ENCODE measurements at places on chromosomes 13 and 19. TPM values are rescaled to one million over a fixed set of nuclear protein-coding genes. Genes with fewer than 3 reads are reported as not detected.

The IGLON5 gene
- 0.44 TPM for total RNA-seq

The COL5A3 gene
- total RNA-seq = 7.2 TPM

The NCAN gene
- 0.25 TPM for total RNA-seq

The ZNF575 gene
- 9.1 TPM for total RNA-seq

The CBLC gene
- total RNA-seq = 36.5 TPM

The KIR2DL4 gene
- 1.5 TPM for total RNA-seq

The KL gene
- total RNA-seq = 0.63 TPM

The NKPD1 gene
- not detected for total RNA-seq

The PGLYRP2 gene
- total RNA-seq = not detected

The ADAT3 gene
- total RNA-seq = 21.9 TPM

The RASA3 gene
- total RNA-seq = 8.4 TPM

The ARHGAP33 gene
- total RNA-seq = 14.6 TPM

DNA sequence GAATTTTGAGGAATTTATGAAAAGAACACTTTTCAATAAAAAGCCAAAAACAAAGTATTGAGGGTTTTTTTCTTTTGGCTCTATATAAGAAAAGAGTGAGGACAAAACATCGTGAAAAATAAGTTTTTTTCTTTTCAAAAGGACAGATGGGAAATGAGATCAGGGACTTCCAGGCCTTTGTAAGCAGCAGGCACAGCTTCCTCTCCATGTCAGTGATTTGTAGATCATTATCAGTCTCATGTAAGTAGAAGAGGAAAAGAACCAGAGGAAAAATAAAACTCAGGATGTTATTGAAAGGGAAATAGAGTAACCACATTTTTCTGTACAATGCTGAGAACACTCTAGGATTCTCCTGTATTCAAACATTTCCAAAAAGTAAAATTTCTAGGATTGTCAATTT lies 29.9 kb downstream of the DOCK9 start:
- DNase-seq = no peak

DNA sequence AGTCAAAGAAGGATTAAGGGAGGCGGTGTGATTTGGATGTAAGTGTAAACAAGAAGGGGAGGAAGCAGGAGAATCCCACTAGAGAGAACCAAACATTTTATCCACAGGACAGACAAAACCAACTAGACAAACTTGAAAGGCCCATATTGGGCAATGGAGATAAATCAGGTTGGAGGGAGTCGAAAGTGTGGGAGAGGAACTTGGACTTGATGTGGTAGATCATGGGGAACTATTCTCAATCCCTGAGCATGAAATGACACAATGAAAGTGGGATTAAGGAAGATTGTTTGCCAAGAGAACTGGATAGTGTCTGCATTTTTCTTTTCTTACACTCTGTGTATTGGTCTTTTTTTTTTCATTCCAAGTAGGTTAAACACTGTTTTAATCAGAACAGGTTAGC lies 17.9 kb downstream of the GPR183 start:
- DNase-seq = no peak

GRCh38 chr19:48230555-48231129 lies 25.1 kb downstream of the CARD8 start:
- no peak for DNase-seq

DNA sequence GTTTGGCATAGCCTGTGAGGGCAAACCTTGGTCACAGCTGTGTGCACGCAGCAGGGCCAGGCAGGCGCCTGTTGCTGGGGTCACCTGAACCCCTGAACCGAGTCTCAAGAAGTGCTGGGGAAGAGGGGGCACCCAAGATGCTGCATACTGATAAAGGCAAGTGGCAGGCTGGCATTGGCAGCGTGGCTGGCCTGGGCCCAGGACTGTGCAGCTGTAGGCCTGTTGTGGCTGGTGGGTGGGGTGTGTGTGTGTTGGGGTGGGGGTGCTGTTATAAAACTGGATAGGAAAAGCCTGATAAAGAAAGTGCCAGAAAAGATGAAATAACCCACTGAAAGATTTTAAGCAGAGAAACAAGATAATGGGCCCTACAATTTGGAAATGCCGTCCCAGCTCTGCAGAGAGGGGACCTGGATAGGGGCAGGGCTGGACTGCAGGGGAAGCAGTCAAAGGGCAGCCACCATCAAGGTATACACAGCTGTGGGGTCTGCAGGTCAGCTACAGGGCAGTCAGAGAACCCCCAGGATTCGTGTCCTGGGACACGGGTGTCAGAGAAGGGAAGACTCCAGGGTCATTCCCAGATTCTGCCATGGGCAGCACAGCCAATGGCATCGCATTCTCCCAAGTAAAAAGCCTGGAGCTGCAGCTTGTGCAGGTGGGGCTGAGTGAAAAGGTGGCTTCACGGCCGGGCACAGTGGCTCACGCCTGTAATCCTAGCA lies 33.2 kb downstream of the CILP2 start:
- no peak for DNase-seq

DNA sequence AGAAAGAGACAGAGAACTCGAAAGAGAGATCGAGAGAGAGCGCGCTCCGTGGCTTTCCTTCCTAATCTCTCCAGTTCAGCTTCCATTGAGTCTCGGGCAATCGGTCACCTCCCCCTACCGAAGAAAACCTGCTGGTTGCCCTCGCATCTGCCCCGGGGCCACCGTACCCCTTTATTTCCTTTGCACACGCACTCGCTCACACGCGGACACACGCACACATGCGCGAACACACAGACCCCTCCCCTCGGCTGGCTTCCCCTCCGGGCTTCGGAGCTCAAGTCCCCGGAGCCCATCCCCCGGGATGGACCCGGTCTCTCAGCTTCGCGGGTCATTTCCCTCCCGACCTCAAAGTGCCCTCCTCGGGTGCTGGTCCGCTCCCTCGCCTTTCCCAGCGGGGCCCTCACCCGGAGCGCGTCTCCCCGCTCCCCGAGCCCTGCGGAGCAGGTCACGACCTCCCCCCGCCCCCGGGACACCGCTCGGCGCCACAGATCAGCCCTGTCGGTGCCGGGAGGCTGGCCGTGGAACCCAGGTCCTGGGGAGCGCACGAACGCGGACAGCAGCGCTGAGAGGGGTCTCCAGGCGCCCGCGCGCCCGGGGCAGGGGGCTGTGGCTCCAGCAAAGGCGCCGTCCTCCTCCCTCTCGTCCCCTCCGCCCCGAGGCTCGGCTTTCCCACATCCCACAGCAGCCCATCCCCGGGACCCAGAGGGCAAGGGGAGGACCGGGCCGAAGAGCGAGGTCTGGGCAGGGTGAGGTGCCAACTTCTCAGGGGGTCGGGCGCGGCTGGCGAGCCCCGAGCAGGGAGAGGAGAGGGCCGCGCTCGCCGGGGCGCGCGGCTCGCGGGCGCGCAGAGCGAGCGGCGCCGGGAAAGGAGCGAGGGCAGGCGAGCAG lies 1.8 kb downstream of the DACH1 start:
- DNase-seq = peak; percentile 45

DNA sequence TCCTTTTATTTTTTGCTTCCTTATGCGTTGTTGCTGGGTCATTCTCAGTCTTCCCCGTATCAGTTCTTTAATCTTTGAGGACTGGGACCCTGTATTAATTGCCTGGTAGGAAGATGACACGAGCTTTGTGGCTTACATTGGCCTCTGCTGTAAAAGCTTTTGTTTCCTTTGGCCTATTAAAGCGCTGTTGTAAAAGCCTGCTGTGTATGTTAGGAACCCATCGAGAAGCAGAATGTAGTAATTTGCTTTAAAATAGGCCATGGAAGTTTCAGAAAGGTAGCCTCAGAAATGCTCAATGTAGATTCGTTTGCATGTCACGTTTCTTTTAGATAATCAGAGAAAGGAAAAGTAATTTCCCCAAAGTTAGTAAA lies 257.5 kb upstream of the STARD13 start:
- no peak for DNase-seq

DNA sequence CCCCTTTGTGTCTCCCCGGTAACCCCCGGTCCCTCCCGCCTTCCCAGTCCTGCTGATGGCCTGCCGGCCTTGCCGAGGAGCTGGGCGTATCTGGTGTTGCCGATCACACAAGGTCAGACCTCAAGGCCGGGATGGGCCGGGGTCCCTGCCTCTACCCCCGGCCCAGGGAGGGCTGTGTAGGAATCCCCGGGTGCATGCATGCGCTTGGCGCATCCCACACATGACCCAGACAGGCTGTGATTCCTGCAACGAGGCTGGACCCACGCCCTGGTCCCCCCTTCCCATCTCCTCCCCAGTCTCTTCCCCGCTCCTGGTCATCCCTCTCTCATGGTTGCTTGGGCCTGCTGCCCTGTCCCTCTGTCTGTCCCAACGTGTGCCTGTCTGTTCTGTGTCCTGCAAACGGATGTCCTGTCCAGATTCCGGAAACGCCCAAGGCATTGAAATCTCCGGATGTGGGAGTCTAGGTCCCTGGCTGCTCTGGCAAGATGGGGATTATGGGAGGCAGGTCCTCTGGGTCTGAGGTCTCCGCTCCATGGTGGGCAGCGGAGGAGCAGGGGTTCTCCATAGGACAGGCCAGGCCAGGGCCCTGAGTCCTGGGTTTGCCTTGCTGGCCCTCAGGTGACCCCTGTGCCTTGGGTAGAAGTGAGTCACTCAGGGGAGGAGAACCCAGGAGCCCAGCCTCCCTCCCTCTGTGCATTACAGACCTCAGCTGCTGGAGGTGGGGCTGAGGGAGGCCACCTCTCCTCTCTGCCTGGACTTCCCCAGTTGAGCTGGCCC lies 1.6 kb downstream of the PKN1 start:
- DNase-seq = peak; percentile 33

GRCh38 chr13:98221234-98221633 lies 44.2 kb upstream of the RNF113B start:
- DNase-seq = no peak

GRCh38 chr19:53311044-53311443 lies 22.5 kb upstream of the ZNF845 start:
- no peak for DNase-seq

- no peak for DNase-seq
Measured at GRCh38 chr19:29583196-29583999, 22.7 kb upstream of the POP4 start.

GRCh38 chr13:23609414-23609760 lies 39.2 kb downstream of the TNFRSF19 start:
- no peak for DNase-seq

GRCh38 chr19:1082928-1083816 lies 12.0 kb downstream of the POLR2E start:
- DNase-seq = peak; percentile 51

GRCh38 chr13:67100730-67101129 lies 129.4 kb downstream of the PCDH9 start:
- no peak for DNase-seq

DNA sequence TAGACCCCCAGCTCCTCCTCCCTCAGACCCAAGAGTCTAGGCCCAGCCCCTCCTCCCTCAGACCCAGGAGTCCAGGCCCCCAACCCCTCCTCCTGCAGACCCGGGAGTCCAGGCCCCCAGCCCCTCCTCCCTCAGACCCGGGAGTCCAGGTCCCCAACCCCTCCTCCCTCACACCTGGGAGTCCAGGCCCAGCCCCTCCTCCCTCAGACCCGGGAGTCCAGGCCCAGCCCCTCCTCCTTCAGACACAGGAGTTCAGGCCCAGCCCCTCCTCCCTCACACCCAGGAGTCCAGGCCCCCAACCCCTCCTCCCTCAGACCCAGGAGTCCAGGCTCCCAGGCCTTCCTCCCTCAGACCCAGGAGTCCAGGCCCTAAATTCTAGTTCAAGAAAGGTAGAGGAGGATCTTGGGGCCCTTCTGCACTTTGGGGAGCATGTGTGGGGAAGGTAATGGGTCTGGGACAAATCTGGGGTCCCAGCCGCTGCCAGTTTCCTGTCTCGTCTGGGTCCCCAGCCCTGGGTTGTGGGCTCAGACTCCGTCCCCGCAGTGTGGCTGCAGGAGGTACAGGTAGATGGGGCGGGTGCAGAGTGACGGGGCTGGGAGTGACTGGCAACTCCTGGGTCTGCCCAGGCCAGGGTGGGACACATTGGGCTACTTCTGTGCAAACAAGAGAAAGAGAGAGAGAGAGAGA lies 3.2 kb upstream of the TMEM190 start:
- no peak for DNase-seq

DNA sequence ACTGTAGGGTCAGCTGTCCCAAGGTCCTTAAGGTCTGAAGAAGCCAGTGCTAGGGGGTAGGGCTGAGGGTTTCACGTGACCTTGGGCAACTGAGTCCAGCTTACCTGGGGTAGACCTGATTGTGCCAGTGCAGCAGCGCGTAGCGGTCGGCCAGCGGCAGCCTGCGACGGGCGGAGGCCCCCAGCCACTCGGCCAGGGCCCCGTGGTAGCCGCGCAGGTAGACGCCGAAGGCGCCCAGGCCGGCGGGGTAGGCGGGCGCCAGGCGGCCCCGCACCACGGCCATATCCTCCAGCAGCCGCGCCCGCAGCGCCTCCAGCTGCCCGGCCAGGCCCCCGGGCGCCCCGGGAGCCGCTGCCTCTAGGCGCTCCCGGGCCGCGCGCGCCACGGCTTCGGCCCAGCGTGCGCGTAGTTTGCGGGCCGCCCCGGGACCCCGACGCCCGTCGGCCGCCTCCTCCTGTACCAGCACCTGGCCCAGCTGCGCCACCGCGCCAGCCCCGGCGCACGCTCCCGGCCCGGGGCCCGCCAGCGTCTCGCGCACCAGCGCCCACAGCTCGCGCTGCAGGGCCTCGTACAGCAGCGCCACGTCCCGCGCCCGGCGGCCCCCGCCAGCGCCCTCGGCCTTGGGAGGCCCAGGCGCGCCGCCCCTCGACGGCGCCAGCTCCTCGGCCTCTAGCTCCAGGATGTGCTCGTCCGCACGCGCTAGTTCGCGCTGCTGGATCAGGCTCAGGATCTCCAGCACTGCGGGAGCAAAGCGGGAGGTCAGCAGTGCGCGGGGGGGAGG lies 10.9 kb downstream of the EXOC3L2 start:
- no peak for DNase-seq

DNA sequence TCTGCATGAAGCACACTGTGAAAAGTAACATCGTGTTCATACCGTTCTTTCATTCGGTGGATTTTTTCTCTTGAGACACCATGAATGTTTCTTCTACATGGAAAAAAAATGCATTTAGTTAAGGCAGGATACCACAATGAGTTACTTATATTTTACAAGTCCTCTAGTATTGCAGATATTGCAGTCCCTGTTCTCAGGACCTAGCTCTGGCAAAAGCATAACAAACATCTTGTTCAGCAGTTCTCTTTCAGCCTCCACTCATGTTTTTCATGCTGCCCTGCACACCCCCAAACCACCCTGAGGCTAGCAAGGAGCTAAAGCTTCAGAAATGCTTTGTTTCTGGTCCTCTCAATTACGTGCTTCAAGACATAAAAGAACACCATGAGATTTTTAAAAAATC lies 24.8 kb downstream of the N4BP2L1 start:
- no peak for DNase-seq

GRCh38 chr13:109135018-109135417 lies 505.6 kb downstream of the MYO16 start:
- no peak for DNase-seq

GRCh38 chr13:52597676-52598075 lies 44.6 kb upstream of the HNRNPA1L2 start:
- no peak for DNase-seq

GRCh38 chr13:67017276-67017675 lies 212.9 kb downstream of the PCDH9 start:
- DNase-seq = no peak

DNA sequence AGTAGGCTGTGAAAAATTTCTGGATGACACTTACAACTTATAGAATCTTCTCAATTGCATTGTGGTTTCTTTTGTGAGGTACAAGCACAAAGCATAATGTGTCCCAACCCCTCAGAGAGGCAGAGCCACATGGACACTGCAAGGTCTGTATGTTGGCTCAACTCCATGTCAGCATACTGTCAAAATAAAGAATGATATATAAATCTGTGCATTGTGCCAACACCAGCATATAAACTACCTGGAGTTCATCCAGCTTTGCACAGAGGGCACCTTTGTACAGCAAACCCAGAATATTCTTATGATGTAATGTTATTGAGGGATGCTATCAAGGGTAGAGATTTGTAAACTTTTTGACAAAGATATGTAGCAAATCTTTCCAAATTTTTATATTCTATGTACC lies 1065.8 kb upstream of the MIR17HG start:
- DNase-seq = peak; percentile 23
